HuH-7.5 (cell line): ENCODE measurements at places on chromosomes 4 and X.

- no peak for DNase-seq
Observed at GRCh38 chr4:6008092-6008551, 10.1 kb downstream of the C4orf50 start.

- DNase-seq, result no peak
Observed at GRCh38 chr4:6113641-6114040, 86.7 kb downstream of the JAKMIP1 start.

DNA sequence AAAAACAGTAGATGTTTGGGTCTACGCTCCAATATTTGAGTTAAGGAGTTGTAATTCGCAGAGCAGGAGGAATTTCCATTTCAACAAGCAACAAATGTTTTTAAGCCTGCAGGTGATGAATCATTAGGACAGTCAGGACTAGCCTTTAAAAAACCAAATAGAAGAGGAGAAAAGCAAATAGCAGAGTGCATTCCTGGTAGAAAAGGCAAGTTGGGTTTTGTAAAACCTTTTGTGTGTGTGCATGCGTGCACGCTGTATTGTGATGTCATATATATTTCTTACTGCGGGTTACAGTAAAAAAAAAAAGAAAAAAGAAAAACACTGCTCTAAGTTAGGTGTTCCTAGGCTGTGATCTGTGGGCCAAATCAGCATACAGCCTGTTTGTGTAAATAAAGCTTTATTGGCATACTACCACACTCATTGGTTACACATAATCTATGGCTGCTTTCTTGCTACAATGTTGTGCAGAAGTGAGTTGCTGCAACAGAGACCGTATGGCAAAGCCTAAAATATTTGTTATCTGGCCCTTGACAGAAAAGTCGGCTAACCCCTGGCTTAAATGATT, 135.6 kb downstream of the MID1 start:
- DNase-seq, result no peak

DNA sequence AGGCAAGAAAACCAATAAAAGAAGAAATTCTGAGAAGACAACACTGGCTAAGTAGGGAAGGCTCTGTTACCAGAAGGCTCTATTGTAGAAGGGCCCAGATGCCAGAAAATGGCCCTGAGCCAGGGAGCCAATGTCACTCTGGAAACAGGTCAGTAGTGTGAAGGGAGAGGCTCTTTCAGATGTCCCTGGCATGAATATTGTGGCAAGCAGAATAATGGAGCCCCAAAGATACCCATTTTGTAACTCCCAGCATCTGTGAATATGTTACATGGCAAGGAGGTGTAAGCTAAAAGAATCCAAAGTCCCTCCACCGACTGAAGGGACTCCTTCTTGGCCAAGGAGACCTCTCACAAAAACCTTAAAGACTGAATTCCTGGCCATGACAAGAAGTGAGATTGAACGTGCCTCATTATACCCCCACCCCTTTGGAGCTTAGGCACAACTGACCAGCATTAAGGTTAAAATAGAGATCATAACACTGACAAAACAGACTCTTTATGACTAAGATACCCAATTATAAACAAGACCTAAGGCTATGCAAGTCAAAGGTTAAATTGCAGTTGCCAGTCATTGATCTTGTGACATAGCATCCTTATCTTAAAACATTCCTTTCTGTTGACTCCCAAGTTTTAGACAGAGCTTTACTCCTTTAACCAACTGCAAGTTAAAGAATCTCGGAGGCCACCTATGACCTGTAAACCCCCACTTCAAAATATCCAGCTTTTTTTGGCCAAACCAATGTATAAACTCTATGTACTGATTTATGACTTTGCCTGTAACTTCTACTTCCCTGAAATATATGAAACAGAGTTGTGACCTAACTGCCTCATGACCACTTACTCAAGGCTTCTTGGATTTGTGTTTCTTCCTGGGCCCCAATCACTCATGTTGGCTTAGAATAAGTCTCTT, 42.2 kb upstream of the SMIM10 start:
- DNase-seq, result no peak

DNA sequence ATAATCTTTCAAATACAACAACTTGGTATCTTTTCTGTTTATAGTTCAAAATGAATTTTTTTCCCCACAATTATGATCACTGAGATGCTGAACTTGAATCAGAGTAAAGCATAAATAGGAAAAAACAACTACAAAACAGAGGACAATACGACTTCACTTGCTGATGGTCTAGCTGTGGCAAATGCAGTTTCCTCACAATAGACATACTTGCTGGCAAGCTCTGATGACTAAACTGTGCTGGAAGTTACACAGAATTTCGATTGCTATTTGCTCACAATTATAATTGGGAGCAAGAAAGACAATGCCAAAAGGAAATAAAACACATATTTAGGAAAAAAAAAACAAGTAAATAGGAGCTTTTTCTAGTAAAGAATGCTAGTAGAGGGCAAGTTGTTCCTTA, 14.7 kb downstream of the VEGFC start:
- no peak for DNase-seq

GRCh38 chrX:54786967-54787366, 11.1 kb downstream of the ITIH6 start:
- DNase-seq, result peak; percentile 20

DNA sequence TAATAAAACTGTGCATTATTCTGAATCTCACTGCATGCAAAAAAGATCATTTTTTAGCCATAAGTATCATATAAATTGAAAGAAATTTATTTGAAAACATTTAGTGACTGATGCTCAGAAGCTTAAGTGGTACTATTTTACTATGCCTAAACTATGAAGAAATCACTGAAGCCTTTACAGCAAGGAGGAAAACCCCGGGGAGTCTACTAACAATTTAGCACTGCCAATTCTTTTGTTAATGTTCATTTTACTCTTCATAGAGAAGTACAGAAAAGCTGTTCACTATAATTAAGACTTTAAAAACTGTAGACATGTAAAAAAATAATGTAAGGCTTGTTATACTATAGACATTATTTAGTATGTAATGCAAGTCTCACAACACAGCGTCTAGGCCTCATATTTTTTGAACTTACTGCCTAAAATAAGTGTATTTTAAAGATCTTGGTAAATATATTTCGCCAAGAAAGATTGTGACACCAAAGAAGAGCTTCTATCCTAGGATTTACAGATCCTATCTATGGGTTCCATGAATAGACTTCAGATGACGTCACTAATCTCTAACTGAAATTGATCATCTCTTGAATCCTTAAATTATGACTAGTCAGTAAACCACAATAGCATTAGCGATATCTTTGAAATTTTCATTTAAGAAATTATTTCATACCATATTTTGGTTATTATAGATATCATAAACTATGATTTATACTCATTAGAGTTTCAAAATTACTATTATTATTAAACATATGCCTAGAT, 602.5 kb downstream of the TMA16 start:
- no peak for DNase-seq

- no peak for DNase-seq
Observed at GRCh38 chrX:68415316-68415715, 18.0 kb downstream of the OPHN1 start.

GRCh38 chrX:19576742-19577141, 61.4 kb upstream of the MAP3K15 start:
- DNase-seq, result no peak

DNA sequence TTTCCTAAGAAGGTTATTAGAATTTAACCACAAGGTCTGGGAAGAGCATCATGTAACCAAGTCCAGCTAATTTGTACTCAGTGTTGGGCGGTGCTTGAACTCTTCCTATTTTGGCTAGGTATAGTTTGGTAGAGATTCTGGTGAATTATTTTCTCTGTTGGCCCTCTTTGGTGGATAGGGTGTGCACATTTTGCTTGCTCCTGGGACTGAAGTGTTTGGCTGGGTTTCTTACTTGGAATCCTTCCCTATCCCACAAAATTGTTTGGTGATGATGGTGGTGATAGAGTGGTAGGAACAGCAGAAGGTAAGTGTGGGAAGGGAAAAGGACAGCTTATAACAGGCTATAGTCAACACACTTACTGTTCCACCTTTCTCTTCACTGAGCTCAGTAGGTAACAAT, 194.8 kb upstream of the GPC4 start:
- DNase-seq, result no peak

GRCh38 chr4:143700046-143700415, 444 bp downstream of the FREM3 start:
- no peak for DNase-seq

DNA sequence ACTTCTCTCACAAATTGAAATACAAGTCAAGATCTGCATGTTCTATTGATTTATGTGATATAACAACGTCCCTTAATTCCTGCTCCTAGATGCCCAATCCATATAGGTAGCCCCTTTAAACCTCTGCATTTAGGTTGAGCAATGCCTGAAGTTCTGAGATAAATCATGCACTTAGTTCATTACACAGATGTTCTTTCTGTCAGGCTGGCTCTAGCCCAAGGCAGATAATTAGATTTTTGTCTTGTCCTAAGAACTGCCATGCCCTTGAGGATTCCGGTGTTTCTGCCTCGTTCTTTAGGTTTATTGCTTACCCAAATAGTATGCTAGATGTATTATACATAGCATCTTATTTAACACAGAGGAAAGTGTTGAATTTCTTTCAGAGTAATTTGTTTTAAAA, 143.1 kb downstream of the TRAM1L1 start:
- DNase-seq, result no peak

DNA sequence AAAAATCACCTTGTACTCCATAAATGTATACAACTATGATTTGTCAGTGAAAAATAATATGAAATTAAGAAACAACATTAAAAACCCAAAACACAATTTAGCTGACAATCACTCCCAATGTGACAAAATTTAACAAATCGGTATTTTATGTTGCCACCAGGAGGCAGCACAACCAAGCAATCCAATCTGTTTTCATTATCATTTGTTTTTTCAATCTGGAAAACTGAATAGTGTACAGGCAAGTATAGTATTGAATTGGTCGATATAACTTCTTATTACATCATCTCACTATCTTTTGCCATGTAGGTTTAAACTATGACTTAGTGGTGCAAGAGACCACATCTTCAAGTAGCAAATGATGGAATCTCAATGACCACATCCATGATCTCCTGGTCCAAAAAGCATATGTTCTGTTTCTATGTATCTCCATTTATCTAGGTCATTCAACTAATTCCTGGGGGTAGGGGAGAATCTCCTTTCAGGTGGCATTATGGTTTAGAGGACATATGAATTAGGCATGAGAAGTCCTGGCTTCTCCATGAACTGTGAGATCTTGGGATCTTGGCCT, 112.9 kb upstream of the AGA start:
- DNase-seq, result peak; percentile 24

DNA sequence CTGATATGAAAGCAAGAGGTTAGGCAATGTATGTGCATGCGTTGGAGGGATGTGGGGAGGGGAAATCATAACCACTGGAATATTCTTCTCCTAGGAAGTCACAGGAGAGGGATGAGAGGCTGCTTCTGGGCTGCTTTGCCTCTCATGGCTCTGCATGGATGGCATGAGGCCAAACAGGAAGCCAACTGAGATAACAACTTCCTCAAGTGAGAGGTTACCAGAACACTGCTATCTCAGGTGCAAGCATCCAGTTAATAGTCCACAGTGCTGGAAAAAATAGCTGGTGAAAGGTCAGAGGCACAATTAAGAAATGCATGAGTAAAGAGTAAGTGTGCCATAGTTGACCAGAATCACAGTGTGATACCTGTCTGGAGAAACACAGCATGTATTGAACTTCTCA, 113.3 kb downstream of the ELOVL6 start:
- no peak for DNase-seq

GRCh38 chr4:153207567-153207966, 3.3 kb downstream of the TRIM2 start:
- DNase-seq, result no peak

- DNase-seq, result peak; percentile 67
Observed at GRCh38 chr4:75939890-75940691, 722 bp downstream of the NAAA start.

GRCh38 chrX:153723351-153724251, 586 bp downstream of the BCAP31 start:
- peak; percentile 38 for DNase-seq
